ENCODE measurements at places on chromosomes 7 and 10.
A peak's percentile ranks its signal among the peaks of the same experiment; 100 is the strongest.

- DNase-seq, result no peak
These were observed 84.9 kb downstream of the NHLRC2 start for GRCh38 chr10:113939212-113939860.

DNA sequence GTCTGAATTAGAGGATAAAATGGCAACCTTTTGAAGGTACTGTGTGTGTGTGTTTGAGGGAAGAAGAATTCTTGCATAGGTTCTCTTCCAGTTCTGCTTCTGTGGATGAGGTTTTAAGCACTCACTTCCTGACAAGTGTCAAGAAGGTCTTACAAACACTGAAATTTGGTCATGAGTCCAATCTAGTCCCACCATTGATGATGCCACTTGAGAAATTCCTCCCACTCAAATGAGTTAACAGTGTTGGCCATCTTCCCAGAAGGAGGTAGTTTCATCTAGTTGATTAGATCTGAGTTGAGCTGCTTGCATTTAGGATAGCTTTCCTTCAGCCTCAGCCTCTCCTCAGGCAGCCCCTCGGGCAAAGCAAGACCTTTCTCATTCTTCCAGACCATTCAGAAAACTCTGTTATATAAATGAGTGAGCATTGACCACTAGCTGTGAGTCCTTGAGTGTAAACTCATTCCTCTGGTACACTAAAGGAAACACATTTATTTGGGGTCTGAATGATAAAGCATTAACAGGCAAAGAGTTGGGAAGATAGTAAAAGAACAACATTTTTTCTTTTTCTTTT is 189.5 kb downstream of the TRIL start:
- DNase-seq, result no peak

DNA sequence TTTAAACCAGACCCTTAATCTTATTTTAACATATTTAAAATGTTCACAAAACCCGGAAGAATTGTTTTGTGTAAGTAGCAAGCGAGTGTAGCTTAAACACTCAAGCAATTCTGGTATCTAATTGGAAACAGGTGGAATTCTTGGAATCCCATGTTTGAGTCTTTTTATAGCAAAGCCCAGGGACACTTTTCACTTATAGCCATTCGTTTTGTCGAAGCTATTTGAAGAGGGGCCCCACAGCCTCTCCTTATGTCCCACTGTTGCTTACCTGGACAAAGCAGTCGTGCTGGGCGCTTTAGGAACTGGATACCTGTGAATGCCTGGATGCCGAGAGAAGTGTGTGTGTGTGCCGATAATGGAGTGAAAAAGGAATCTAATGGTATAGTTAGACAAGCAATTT is 3.3 kb downstream of the CUX1 start:
- no peak for DNase-seq

- DNase-seq, result no peak
These were observed 3.5 kb downstream of the SCART1 start for GRCh38 chr10:133457100-133457841.

DNA sequence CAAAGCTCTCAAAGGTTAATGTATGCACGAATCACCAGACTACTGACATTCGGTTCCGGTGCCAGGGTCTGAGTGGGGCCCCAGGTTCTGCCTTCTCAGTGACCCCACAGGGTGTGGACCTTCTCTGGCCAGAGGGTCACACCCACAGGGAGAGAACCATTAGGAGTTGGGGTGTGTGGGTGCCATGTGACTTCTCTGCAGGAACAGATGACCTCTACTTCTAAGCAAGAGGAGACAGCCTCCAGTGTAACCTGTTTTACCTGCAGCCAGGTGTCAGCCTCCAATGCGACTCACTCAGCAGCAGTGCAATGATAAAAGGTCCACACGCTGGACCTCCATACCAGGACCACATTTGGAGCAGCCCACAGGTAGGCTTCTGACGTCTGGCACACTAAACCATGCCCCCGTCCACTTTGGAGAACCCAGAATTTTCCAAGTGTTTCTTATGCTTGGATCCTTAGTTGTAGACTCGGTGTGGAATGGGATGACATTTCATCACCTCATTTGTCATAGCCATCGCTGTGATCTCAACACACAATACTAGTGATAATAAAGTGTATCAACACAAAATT is 16.2 kb upstream of the INSIG1 start:
- DNase-seq, result peak; percentile 34

DNA sequence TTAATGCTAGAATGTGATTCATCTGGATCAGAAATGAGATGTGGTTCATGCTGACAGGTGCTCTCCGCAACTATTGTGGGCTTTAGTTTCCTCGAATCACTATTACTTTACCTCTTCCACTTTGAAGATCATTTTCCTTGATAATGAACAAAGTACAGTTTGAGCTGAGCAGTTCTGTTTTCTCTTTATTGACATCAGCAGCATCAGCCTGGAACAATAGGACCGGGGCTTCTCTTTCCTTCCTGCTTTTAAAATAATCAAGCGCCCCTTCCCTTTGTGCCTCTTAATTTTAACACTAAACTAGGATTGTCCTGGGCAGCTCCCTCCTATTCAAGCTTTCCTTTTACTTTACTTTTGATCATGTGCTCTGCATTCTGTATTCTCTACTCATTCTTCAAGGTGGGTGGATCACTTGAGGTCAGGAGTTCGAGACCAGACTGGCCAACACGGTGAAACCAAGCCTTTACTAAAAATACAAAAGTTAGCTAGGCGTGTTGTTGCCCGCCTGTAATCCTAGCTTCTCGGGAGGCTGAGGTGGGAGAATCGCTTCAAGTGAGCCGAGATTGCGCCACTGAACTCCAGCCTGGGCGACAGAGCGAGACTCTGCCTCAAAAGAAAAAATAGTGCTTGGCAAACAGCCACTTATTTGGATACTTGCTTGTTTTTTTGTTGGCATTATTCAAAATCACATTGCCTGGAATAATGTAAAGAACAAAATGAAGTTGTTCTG is 67.0 kb upstream of the RHEB start:
- no peak for DNase-seq

GRCh38 chr10:43078175-43078985 is 1.5 kb downstream of the RET start:
- no peak for DNase-seq

GRCh38 chr7:47551668-47552440 is 30.1 kb downstream of the TNS3 start:
- no peak for DNase-seq

DNA sequence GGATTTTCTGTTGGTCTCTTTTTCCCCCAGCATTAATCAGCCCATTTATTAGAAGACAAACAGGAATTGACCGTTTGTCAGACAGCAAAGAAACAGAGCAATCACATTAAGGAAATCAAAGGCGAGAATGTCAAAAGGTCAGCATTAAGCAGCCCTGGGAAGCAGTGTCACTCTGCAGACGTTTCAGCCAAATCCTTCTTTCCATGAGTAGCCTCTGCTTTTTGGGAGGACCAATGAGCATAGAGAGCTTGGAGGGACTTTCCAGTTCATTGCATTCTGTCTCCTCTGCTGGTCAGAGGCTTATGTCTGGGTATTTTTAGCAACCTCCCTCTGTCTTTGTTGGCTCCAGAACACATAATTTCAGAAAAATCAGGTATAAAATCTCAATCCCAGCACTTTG is 481.4 kb downstream of the GALNT17 start:
- DNase-seq, result no peak

GRCh38 chr7:11274074-11274473 is 300.4 kb downstream of the PHF14 start:
- DNase-seq, result no peak

- no peak for DNase-seq
These were observed 191.1 kb downstream of the SKAP2 start for GRCh38 chr7:26673271-26673670.

DNA sequence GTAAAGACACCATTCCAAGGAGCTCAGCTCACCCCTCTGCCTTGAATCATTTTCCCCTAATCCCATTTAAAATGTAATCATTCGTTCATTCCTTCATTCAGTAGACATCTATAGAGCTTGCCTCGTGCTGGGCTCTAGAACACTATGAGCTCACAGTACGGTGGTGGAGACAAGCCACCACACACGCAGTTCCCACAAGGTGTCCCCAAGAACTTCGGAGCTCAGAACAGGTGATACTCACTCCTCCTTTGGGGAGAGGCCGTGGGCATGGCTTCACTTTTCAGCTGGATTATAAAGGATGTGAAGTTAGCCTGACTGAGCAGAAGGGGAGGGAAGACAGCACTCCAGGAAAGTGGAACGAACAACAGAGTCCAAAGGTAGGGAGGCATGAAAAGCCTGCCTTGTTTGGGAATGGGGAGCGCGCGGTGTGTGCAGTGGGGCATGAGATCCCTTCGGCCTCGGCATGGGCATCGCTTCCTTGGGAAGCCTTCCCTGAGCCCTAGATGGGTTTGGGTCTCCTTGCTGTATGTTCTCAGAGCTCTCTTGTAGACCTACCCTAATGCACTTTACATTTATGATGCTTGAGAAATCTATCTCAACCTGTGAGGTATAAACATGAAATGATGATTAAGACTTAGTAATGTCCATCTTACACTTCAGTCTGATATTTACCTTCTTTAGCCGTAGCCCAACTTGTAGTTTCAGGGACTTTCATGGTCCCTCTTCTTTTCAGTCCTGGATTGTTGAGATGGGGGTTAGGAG is 809 bp upstream of the OGA start:
- no peak for DNase-seq

DNA sequence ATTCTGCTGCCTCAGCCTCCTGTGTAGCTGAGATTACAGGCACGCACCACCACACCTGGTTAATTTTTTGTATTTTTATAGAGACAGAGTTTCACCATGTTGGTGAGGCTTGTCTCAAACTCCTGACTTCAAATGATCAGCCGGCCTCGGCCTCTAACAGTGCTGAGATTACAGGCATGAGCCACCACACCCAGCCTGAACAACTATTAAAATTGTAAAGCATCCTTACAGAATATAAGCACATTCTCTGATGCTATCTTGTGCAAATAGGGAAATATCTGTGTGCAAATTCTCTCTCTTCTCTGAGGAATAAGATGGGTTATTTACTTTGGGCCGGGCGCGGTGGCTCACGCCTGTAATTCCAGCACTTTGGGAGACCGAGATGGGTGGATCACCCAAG is 12.5 kb downstream of the NUDCD3 start:
- no peak for DNase-seq

Measured in CD4-positive, alpha-beta T cell treated with Interleukin-15 for 1 hour (primary cell).